ENCODE measurements at places on chromosomes 1 and 21.

DNA sequence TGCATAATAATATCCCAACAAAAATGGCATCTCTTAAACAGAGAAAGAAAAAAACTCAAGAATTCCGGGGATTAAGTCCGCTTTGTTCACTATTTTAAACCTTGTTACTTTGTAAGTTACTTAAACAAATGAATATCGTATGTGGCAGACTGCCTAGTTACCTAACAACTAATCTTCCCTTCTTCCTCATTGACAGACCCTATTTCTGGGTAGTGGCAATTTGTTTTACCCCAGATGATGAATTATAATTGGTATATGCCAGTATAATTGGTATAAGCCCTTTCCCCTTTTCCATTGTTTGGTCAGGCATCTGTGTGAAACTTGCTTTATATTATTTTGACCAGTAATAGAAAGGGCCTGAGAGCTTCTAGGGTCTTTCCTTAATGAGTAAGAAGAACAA is 52.4 kb downstream of the CDC42BPA start:
- DNase-seq: no peak

DNA sequence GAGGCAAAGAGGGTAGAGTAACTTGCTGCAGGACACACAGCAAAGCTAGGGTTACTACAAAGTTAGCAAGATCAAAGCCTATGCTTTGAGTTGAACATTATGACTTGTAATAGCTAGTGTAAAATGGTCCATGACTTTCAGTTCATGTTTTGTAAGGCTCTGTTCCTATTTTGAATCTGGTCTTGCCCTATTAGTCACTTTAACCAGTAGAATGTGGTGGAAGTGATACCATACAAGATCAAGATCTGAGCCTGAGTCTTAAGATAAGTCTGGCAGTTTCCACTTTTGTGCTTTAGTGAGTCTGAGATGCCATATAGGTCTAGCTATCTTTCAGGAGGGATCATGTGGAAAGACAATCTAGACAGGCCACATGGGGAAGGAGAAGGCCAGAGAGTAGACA is 282.1 kb upstream of the BRINP3 start:
- no peak for DNase-seq

DNA sequence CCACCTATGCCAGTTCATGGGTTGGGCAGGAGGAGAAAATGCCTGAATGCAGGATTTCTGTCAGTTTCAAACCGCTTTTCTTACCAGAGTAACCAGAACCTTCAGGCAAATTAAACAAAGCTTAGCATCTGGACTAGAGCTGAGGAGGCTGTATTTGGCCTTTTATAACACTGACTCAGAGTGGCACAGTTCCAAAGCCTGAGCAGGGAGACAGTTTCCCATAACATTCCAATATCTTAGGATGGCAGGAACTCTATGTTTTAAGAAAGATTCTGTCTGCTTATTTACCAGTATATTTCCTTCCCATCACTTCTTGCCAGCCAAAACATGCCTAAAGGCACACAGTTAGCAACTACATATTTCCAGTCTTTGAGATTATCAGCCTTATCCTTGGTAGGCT is 46.8 kb downstream of the UBR4 start:
- DNase-seq: no peak

DNA sequence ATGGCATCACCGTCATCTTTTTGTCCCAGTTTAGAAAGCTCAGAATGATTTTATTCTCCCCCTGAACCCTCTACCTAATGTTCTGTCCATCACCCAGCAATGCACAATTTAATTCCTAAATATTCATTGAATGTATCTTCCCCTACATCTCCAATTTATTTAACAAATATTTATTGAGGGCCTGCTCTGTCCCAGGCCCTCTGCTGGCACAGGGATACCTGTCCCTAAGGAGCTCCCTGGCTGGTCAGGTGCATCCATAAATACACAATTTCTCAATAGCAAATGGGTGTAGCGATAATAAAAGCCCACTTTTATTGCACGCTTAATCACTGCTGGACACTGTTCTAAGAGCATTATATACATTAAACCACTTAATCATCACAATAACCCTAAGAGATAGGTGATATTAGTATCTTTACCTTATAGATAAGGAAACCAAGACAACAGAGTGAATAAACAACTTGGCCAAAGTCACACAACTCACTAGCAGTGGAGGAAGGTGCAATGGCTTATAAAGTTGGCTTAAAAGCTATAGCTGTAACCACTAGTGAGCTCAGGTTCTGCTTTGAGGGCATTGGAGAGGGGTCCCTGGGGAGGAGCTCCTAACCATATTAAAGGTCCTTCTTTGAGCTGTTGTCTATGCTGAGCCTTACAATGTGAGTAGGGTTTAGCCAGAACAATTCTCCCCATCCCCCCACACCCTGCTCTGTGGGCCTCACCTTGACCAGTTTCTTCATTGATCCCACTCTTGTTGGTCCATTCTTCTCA is 126.3 kb upstream of the JUN start:
- no peak for DNase-seq

DNA sequence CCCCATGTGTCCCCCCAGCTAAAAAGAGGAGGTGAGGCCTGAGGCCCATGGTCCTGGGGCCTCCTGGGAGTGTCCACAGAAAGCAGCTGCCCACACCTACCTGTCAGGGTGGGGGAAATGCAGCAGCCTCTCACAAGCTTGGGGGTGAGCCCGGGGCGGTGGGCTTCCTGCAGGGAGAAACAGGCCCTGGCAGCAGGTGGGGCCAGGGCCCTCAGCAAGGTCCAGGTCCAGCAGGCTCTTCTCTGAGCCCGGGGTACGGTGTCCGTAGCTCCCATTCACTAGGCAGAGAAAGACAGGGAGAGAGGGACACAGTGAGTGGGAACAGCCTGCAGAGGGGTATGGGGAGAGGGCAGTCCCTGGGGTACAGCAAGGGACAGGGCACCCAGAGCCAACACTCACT is 139.0 kb downstream of the GLIS1 start:
- no peak for DNase-seq

- DNase-seq: no peak
These were observed 48.6 kb upstream of the COL11A1 start for GRCh38 chr1:103156966-103157365.

DNA sequence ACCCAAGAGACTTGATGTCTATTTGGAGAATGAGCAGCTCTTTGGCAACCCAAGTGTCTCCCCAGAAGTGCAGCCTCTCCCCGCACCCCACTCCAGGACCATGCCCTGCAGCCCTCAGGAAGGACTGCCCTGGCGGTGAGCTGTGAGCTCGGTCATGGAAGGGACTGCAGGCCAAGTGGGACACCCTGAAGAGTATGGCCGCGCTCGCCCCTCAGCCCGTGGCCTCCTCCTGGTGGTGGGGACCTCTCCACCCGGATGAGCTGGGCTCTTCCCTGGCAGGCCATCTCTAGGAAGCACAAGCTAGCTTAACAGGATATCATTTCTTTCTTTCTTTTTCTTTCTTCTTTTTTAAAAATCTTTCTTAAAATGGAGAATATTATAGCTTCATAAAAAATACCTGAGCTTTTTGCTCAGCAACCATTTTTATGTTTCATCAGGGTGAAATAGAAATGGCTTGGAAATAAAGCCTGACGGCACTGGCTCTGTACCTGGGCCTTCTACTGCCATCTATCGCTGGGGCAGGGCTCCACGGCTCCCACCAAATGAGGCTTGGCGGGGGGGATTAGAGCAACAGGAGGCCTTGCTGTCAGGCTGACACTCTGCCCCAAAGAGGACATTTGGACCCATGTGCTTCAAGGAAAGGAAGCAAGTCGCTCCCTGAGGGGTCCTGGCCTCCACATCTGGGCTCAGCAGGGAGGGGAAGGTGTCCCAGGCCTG is 296.2 kb upstream of the VAMP3 start:
- no peak for DNase-seq

- no peak for DNase-seq
These were observed 43.0 kb upstream of the CCDC190 start for GRCh38 chr1:162904023-162904422.

DNA sequence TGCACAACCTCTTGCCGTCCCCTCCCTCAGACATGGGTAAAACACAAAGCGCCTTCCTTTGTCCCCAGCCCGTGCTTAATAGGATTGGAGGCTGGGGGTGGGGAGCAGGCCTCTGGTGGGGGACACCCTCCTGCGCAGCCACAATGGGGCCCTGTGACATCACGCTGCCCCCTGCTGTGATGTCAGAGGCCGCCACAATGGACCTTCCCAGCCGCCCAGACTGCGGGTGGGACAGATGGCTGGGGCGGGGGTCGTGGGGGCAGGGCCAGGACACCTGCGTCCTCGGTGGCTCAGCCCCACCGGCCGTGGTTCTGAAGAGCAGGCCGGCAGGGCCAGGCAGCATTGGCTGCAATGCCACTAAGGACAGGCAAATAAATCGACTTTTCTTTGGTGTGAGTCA is 39.9 kb downstream of the EPHA2 start:
- DNase-seq: no peak

DNA sequence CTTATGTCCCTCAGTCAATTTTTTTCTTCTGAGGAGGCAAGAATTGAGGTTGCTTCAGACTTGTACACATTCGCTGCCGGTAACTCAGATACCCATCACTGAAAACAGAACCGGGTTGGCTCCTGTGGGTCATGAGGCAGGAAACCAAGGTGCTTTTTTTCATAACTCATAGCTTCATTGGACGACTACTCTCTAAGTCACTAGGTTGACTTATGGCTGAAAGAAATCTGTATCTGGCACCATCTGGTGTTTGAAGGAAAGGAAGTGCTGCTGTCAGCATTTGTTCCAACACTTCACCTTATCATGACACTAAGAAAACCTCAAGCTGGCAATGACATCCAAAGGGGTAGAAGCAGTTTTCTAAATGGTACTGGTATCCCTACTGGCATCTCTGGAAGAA is 82.3 kb downstream of the TBX19 start:
- DNase-seq: no peak

- no peak for DNase-seq
These were observed 1.6 kb downstream of the B3GALT2 start for GRCh38 chr1:193184776-193185175.

- no peak for DNase-seq
These were observed 97.5 kb downstream of the PDE9A start for GRCh38 chr21:42750737-42751530.
